Activated T-cell treated with anti-CD3 and anti-CD28 coated beads, Interleukin-2, amount 50 U/mL, for 4 hours (primary cell): ENCODE measurements at places on chromosomes 2 and 18.

DNA sequence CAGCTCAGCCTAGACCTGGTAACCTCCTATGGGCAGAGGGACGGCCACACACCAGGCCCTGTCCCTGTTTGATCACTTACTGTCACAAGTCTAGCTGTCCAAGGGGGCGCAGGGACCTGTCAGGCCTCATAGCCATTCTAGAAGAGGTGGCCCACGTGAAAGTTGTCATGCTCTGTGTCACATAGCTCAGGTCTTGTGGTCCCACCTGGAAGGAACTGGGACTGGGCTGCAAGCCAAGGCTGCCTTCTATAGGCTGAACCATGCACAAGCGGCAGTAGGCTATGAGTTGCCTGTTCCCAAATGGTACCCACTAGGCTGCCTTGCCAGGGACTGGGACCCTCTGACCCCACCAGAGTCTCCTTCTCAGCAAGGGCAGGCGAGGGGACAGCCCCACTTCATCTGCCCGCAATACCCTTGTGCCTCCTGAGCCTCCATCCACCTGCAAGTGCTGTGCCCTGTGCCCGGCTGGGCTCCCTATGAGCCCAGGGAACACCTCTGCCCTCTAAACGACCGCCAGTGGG, 177.5 kb downstream of the ANAPC1 start:
- DNase-seq: no peak

DNA sequence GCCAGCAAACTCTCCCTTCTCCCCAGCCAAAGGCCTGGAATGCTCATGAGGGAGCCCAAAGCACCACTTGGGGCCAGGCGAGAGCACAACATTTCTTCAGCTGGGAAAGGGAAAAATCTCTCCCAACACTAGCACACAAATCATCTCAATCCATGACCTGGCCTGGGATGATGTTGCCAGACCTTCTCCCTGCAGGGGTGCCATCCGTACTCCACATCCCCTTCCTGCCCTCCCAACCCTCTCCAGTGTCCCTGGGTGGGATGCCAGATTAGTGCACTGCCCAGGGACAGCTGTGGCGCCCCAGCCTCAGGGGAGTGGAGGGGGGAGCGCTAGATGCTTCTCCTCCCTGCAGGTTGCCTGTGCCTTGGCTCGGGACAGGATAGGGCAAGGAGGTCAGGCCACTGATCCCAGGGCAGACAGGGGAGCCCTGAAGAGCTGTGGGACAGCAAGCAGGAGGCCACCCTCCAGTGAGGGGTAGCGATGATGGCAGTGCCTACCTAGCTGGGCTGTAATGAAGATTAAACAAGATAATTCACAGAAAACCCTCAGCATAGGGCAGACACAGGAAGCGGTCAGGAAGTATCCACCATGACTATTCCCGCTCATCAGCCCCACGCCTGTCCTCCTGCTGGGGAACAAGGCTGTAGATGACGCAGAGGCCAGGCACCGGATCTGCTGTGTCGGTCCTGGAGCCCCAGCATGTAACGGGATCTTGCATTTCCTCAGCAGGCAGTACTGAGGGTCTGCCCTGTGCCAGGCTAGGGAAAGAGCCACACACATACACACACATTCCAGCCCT, 31.1 kb downstream of the SERTAD2 start:
- no peak for DNase-seq

DNA sequence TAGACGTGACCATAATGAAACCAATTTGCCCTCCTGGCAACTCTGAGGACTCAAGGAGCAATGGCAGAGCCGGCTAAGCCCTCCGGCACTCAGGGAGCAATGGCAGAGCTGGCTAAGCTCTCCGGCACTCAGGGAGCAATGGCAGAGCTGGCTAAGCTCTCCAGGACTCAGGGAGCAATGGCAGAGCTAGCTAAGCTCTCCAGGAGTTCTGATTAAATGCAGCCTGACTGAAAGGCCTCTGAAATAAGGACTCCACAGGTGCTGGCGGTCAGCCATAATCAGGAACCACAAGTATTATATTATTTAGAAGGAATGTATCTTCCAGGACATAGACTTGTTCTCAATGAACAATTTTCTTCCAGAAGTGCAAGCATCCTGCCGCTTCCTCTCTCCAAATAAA, 65.2 kb downstream of the C2orf76 start:
- DNase-seq: no peak

GRCh38 chr2:67169417-67170140, 227.6 kb upstream of the ETAA1 start:
- no peak for DNase-seq

GRCh38 chr2:223532712-223533111, 69.4 kb downstream of the SCG2 start:
- no peak for DNase-seq

DNA sequence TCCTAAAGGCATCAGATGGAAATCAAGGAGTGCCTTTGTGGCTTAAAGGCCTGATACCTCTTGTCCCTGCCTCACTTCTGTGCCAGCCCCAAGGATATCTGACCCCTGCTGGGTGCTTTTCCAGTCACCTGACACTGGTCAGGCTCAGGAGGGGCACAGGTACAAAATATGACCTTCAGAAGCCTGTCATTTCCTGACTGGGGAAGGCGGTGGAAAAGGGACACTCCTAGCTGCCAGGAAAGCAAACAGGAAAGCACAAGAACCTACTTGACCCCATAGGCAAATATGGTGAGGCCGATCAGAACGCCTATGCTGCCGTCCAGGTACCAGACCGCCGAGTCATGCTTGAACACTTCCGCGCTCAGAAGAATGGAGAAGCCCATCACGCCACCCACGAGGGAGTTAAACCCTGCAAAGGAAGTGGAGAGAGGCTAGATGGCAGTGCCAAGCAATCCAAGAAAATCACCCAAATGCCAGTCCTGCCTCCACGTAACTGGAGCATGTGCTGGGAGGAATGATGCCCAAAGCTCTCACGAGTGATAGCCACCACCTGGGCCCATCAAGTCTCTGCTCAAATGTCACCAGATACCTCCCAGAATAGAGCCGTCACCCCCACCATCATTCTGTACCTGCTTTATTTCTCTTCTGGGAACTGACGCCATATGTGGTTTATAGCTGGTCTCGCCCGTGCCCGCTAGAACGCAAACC, 204.0 kb downstream of the MGAT5 start:
- no peak for DNase-seq

- DNase-seq: no peak
Measured at GRCh38 chr2:156340377-156340776, 7.9 kb upstream of the NR4A2 start.

DNA sequence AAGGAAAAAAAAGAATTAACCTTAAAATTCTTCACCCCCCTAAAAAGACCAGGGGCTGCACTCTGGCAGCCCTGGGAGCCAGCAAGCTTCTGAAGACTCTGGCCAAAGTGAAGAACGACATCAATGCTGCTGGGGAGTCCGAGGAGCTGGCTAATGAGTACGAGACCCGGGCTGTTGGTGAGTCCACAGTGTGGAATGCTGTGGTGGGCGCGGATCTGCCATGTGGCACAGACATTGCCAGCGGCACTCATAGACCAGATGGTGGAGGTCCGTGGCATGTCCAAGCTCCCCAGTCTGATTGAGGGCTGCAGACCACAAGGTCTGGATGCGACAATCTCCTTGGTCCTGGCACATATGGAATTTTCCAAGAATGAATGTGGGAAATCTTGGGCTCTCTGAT, 47.4 kb downstream of the TRPM8 start:
- DNase-seq: no peak

GRCh38 chr2:240725671-240726070, 34.0 kb downstream of the AQP12A start:
- no peak for DNase-seq

DNA sequence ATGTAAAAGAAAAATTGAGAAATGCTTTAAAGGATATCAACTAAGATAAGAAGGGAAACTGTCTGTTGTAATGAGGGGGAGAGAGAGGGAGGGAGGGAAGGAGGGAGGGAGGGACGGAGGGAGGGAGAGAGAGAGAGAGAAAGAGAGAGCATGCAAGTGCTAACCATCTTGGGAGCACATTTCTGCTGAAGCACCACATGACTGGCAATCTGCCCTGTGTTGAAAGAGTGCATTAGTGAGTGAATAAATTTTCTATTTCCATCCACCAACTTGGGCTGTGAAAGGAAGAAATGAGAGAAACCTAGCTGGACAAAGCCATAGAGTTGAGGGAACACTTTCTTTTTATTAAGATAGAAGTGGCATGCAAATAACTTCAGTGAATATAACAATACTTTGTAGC, 110.7 kb downstream of the TMX3 start:
- DNase-seq: no peak

GRCh38 chr2:108542071-108542470, 7.8 kb downstream of the LIMS1 start:
- no peak for DNase-seq

GRCh38 chr2:28835781-28836180, 25.1 kb downstream of the SPDYA start:
- no peak for DNase-seq

DNA sequence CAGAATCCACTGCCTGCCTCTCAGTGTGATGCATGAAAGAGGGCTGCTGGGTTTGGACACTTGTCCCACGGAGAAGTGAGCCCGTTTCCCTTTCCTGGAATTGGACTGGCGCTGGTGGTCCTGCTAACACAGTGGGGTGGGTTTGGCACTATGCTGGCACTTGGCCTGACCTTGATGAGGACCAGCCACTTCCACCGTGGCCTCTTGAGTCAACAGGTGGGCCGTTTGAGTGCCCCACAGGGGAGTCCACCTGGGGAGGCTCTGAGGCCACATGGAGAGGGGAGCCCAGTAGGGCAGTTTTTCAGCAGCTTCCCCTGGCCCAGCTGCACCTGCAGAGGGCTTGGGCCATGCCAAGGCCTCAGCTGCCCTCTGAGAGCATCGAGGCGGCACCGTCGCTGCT, 56.5 kb downstream of the MBP start:
- DNase-seq: no peak

DNA sequence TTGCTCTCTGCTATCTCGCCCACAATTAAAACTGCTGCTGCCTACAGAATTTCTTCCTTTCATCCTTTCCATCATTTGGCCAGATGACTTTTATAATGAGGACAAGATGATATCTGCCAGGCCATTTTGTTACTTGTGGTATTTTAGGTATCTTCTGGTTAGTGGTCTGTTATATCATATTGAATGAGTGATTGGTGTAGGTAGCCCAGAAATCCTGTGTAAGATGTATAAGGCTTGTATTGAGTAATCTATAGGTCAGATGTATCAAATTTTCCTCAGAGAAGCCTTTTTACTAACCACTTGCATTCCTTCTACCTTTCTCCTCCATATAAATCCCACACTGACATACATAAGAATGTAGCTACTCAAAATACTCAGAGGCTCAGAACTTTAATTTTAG, 118.3 kb downstream of the UBR3 start:
- no peak for DNase-seq

- DNase-seq: no peak
Measured at GRCh38 chr2:69450735-69451416, 13.6 kb upstream of the NFU1 start.

- no peak for DNase-seq
Measured at GRCh38 chr2:120336749-120337148, 9.2 kb upstream of the INHBB start.

DNA sequence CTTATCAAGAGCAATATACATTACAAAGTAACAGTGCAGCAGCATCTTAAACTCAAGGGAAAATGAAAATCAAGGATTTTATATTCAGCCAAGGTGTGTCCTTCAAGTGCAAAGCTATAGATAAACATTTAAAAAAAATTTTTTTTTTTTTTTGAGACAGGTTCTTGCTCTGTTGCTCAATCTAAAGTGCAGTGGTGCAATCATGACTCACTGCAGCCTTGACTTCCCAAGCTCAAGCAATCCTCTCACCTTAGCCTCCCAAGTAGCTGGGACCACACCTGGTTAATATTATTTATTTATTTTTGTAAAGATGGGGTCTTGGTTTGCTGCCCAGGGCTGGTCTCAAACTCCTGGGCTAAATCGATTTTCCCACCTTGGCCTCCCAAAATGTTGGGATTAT, 9.0 kb downstream of the CDKL4 start:
- no peak for DNase-seq

DNA sequence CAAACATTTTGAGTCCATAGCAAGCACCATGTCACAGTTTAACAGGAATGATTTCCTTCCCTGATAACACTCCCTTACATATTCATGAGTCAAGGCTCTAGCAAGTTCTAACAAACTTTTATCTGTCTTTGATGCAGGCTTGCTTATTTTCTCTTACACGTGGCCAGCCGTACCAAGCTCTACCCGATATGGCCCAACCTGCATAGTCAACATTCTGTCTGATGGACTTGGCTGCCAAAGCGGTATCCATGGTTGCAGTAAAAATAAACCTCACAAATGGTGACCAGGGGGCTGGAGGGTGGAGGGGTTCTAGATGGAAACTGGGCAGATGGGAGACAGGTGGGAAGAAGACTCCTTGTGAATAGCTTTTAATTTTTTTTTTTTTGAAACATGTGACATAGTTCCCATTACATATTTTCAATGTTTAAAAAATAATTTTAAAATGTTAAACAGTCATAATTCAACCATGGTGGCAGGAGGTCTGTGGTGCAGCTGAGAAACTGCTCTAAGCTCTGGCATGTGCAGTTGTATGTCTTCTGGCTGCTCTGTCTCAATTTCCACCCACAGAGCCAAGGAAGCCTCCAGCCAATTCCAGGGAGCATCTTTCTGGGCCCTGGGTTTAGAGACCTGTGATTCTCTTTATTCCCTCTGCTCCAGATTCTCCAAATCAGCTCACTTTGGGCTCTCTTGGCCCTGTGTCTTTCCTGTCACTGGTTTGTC, 20.7 kb upstream of the CXCR1 start:
- no peak for DNase-seq

GRCh38 chr2:47312491-47312850, 90.5 kb upstream of the MSH2 start:
- DNase-seq: no peak

- no peak for DNase-seq
Measured at GRCh38 chr18:56884511-56884910, 233.4 kb downstream of the WDR7 start.

- no peak for DNase-seq
Measured at GRCh38 chr2:37683921-37684780, 12.7 kb upstream of the CDC42EP3 start.

DNA sequence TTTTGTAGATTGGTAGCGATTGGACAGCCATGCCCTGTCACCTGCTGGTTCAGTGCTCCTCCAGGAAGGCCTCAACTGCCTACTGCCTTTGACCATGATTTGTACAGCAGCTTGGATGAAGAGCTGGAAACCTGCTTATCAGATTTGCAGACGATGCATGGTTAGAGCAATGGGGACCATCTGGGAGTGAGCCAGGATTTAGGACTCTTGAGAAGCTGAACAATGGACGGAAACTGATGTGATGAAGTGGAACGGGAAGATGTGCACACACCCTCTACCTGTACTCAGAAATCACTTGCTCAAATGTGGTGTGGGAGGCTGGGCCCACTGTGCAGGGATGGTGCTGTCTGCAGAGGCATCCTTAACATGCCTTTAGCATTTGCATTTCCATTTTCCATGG, 57.2 kb downstream of the NCK2 start:
- no peak for DNase-seq

DNA sequence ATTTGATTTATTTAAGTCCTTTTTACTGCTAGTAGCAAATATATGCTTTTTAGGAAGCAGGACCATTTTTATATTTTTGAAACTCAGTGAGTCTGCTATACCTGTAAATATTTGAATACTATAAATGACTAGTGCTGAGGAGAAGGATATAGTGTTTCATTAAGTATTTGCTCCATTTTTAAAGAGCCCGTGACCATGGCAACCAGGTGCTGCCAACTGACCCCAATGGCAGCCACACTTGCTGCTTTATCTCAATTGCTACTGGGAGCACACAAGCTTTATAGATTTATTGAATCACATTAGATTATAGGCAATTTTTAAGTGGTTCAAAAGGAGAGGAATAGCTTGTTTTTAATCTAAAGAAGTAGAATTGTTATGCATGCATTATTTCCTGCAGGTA, 142.0 kb downstream of the SCG2 start:
- no peak for DNase-seq
